ENCODE measurements at places on chromosomes 4 and X.

DNA sequence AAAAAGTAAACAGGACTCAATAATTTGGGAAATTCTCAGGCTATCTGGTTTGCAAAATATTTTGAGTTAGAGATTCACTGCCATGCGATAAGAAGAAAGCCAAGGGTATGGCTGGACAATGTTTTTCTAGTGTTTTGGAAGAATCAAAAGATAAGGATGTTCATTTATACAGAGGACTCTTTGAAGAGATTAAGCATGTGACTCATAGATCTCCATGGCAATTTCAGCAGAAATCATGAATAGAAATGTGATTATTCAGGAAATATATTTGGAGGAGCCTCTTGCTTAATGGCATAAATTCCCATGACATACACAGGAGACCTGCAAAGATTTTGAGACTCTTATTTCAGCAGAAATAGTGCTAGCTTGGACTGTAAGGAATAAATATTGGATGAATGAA, 16.7 kb upstream of the FRAS1 start:
- DNase-seq = no peak

- DNase-seq = no peak
Observed at GRCh38 chr4:3501126-3501824, 30.9 kb downstream of the LRPAP1 start.

- no peak for DNase-seq
Observed at GRCh38 chr4:101337688-101338087, 9.6 kb downstream of the PPP3CA start.

GRCh38 chr4:94895081-94895480, 137.3 kb downstream of the BMPR1B start:
- no peak for DNase-seq

DNA sequence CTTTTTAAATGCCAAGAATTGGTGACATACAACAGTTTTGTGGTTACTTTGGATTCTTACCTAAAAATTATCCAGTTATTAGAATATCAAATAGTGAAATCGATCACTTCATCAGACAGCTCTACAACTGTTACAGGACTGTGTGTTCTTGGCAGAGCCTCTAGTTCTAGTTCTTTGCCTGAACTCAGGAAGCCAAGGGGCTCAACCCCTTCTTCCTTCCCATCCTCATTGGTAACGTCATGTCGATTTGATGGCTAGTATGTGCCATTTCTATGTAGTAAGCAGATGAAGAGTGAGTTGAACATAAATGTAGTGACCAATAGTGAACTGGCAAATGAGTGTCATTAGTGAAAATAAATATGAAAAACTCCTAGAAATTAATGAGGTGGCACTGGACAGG, 59.4 kb upstream of the LIMCH1 start:
- no peak for DNase-seq

DNA sequence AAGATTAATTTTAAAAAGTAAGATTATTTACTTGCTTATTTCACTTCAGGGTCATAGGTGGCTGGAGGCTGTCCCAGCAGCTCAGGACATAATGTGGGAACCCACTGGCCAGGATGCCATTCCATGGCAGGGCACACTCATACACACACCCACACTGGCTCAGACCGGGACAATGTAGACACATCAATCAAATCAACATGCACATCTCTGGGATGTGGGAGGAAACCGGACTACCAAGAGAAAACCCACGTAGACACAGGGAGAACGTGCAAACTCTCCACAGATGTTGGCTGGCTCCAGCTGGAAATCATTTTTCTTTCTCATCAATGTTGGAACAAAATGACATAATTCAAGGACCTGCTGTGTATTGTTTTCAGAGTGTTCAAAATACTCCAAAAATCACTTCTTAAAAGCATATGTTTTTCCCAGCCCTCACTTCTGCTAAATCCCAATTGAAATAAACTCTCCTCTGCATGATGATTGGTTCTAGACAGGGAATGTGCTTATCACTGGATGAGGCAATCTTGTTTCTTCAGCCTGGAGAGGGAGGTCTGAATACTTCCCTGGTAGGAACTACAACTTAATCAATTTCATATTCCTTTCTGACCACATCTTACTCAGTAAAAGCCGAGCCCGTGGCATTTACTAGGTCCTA, 18.6 kb upstream of the CPE start:
- DNase-seq = no peak

GRCh38 chrX:143437439-143437838, 79.8 kb downstream of the SPANXN3 start:
- no peak for DNase-seq

- DNase-seq = no peak
Observed at GRCh38 chr4:28287831-28288233, 1427.2 kb downstream of the STIM2 start.

GRCh38 chrX:112571388-112571787, 108.3 kb downstream of the LHFPL1 start:
- no peak for DNase-seq

- DNase-seq = no peak
Observed at GRCh38 chr4:63275491-63275890, 1133.8 kb downstream of the TECRL start.

- DNase-seq = no peak
Observed at GRCh38 chr4:37243051-37243450, 1.5 kb upstream of the NWD2 start.

GRCh38 chr4:147447786-147448185, 33.1 kb upstream of the EDNRA start:
- DNase-seq = no peak

- DNase-seq = no peak
Observed at GRCh38 chr4:112726041-112726440, 89.1 kb downstream of the LARP7 start.

DNA sequence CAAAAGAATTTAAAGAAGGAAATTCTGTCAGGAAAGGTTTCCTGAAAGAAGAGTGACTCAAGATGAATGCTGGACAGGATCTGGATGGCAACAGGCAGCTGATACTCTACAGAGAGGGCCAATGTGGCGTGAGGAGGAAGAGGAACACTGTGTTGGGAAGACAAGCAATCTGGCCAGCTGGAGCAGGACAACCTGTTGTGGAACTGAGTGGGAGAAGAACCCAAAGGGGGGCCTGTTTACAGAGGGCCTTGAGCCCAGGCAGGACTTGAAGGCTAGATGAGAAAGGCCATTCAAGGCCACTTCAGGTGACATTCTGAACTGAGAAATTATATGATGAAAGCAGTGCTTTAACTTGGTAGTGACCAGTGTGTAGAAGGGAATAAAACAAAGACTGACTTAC, 8.5 kb downstream of the OTUD4 start:
- DNase-seq = no peak

Data from stimulated activated CD4-positive, alpha-beta T cell treated with anti-CD3 and anti-CD28 coated beads, TNF-alpha, amount 100 ng/mL, for 4 hours (primary cell).